Astrocyte of the hippocampus (primary cell): ENCODE measurements at places on chromosomes 5 and 9.

- no peak for DNase-seq
Observed at GRCh38 chr5:178588769-178589168, 1.4 kb downstream of the COL23A1 start.

- no peak for DNase-seq
Observed at GRCh38 chr9:29001006-29001405, 1427.7 kb upstream of the C9orf72 start.

- DNase-seq, result no peak
Observed at GRCh38 chr5:4883360-4883759, 256.8 kb upstream of the ADAMTS16 start.

GRCh38 chr9:131980267-131981016 is 99.2 kb downstream of the MED27 start:
- DNase-seq, result no peak

DNA sequence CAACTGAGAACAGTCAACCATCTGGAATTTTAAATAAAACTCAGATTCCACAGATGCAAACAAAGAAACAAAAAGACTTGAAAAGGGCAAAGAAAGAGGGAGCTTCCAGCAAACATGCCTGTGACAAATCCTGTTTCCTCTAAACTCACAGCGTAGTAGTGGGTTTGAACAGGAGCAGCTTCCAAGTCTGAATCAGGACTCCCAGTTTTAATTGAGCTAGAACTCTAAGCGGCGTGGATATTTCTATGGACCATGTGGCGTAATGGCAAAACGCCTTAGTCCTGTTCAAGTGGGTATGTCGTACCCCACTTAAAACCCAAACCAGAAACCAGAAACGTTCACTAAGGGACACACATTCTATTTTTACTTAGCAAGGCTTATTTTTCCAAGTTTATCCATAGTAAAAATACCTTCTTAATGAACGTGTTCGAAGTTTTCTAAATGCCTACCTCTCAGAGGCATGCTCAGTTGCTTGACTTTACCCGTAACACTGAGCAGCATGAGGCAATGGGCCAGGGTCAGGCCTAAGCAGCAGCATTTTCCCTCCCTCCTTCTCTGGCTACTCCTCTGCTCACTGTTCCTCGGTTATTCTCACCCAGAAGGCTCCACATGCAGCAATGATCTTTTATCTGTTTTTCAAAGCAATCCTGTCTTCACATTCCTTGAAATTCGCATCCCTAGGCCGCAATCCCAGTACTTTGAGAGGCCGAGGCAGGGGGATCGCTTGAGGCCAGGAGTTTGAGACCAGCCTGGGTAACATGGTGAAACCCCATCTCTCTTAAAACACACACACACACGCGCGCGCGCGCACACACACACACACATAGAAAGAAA is 77.9 kb downstream of the FNBP1 start:
- peak; percentile 81 for DNase-seq

DNA sequence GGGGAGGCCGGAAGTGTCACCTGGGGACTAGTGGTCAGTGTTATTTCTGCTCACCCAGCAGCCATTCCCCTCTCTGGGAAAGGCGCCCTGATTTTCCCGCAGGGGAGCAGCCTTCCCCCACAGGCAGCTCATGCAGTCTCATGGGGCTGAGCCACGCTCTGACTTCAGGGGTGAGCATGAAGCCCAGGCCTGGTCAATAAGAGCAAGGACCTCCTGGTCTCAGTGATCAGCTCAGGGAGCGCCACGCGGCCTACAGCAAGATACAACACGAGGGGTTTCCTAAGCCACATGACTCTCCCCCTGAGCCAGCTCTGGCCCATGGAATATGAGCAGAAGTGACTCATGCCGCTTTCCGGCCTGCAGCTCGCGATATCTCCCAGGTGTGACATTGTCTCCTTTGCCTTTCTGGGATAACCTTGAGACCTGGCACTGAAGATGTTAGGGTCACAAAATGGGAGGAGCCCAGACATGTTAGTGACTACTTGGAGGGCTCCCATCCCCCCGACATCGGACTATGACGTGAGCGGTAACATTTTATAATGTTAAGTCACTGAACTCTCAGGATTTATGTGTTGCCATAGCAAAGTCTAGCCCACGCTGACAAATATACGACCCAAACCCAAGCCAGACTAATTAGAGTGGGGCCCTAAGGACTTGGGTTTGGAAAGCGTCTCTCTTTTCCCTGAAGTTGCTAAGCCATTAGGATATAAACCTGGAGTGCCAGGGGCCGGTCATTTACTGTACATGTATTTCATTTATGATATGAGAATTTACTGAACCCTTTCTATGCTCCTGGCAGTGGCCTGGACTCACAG is 46.5 kb upstream of the GFPT2 start:
- DNase-seq, result no peak

DNA sequence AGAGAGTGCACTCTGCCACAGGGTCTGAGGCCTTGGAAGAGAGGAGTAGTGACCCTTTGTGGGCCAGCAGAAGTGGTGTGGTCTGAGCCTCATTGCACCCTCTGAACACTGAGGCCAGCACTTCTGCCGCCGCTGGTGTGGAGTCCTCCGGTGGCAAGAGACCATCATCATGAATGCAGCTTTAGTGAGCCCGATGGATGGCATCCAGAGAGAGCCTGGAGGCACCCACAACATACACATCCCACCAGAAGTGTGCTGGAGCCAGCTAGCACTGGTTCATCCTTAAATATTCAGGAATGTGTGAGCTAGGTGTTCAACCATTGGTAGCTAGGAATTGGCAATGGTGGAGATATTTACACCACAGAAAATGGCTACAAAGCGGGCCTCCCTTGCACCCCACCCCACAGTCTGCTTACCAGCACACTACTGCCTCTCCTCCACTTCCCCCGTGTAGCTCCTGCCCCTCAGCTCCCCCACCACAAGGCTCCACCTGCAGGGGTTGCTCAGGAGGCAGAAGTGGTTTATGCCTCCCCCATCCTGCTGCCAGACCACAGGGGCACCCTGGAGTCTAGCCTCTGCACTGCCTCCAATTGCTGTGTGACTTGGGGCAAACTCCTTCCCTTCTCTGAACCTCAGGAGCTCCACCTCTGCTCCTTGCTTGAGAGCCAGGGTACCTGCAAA is 16.4 kb downstream of the SLC6A7 start:
- DNase-seq, result peak; percentile 42

DNA sequence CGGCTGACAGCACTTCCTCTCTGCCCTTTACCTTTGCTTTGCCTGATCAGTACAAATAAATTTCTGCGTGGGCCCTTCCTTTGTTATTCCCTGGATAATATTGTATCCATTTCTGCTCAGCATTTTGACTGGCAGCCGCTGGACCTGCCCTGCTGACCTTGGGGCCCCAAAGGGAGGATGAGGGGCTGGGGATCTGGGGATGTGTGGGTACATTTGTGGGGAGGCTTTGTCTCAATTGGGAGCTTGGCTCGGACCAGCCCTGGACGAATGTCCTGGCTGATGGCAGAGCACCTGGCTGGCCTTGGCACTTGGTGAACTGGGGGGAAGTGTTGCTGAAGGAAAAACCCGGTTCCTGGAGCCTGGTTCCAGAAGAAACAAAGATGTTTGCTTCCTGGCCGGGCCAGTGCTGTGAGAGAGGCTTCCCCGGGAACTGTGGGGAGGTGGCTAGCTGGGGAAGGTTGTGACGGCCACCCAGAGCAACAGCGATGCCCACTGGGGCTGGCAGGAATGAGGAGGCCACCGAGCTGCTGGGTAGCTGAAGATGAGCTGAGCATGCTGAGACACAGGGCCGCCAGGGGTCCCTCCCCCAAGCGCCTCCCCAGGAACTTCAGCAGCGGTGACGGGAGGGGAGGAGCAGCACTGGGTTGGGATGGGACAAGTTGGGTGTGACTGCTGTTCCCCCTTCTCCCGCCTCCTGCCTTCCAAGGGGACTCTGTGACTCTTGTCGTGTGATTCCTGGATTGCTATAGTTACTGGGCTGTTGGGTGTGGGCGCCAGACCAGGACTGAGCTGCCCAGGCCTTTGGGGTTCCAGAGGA is 8.4 kb downstream of the LMX1B start:
- DNase-seq, result no peak

- DNase-seq, result peak; percentile 61
Observed at GRCh38 chr5:68431186-68431585, 215.6 kb downstream of the PIK3R1 start.

- peak; percentile 31 for DNase-seq
Observed at GRCh38 chr5:180366326-180366725, 13.2 kb upstream of the GFPT2 start.

DNA sequence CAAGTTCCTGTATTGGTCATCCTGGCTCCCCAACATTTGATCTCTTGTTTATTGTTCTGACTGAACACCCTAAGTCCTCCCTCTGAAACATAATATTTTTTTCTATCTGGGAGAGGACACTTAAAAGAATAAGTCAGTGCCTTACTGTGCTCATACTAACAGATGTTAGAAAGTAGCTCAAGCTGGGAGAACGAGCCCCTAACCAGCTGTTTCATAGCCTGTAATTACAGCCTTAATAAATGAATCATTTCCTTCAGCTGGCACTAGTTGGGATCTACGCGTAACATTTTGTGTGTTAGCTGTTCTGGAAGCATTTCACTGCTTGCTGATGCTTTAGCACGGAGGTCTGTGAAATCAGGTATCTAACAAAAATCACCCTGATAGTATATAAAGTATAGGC is 345.9 kb upstream of the RIOK2 start:
- DNase-seq, result no peak

DNA sequence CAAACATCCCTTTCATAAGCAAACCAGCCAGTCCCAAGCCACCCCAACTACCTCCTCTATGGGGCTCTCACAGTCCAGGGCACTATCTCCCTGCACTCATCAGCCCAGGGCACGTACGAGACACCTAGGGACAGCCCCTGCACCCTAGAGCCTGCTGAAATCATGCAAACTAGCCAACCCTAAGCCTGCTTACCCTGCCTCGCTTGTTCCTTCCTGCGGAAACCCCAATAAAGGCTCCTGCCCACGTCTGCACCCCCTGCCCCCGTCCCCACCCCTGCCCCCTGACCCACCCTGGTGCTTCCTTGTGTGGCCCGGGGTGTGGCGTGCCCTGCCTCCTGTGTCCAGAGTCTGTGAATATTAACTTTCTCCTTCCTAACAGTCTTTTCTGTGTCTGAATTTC is 135.9 kb downstream of the GADD45G start:
- no peak for DNase-seq

- no peak for DNase-seq
Observed at GRCh38 chr5:134410822-134411221, 859 bp downstream of the CDKN2AIPNL start.

- DNase-seq, result no peak
Observed at GRCh38 chr5:180084638-180085561, 13.3 kb upstream of the RNF130 start.

GRCh38 chr9:115132648-115133047 is 14.7 kb upstream of the TNC start:
- DNase-seq, result no peak

GRCh38 chr9:600006-600405 is 241.5 kb upstream of the DMRT1 start:
- no peak for DNase-seq

DNA sequence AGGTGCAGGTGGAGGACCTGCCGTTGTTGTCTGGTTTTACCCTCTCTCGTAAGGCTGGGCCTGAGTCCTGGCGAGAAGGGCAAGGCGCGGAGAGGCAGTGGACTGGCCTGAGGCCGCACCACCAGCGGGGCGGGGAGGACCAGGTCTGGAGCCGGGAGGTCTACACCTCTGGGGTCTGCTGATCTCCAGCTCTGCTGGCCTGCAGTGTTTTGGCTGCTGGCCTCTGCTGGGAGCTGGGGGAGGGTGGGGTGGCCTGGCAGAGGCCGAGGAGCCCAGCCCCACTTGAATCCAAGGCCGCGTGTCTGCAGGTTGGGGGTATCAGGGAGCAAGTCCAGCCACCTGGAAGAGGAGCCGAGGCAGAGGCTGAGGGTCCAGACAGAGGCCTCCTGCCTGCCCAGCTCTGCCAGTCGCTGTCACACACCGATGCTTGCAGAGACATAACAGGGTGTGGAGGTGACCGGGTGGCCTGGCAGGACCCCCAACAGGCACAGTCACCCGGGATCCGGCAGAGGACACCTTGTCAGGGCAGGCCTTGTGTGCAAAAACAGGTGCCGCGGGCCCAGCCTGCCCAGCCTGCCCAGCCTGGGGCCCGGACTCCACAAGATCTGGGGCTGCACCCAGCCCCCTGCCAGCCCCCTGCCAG is 29.9 kb upstream of the NOTCH1 start:
- no peak for DNase-seq

- DNase-seq, result no peak
Observed at GRCh38 chr5:145739843-145740242, 95.3 kb downstream of the PRELID2 start.

DNA sequence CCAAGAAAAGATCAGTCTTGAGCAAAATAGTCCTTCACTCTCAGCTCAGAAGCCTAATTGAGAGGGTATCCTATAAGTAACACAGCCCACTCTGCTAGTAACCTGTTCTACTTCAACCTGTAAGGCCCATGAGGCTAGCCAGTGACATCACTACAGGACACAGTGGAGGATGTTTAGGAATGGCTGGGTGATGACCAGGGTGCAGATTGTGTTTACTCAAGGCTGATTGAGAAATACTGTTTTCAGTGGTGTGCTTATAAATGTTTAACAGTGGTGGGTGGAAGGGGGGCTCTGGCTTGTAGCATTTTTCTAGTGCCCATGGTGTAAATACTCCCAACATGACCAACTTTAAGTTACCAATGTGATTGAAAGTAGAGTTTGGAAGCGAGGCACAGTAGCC is 159.8 kb upstream of the CCDC152 start:
- no peak for DNase-seq

DNA sequence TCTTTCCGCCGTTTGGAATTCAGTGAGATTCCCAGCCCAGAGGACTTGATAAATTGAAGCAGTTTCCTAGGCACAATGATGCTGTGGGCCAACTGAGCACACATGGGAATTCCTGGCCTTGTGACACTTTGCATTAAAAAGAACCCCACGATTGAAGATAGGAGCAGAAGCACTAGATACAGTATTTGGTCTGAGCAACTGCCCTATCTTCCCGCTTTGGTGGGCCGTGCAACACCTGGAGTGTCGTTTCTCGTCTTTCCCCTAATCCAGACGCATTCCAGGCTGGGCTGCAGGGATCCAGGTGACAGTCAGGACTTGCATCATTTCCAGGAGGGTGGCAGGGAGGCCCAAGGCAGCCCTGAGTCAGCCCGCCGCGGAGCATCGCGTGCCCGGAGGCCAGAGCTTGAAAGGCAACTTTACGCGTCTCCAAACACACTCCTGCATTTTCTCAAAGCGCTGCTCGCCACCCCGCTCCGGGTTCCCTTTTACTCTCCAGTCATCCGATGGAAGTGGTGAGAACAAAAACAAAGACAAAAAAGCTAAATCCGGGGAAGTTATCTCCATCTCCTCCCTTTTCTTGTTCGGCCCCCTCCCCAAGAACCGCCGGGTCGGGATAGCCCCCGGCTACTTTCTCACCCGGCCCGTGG is 753 bp upstream of the STC2 start:
- peak; percentile 76 for DNase-seq

- no peak for DNase-seq
Observed at GRCh38 chr9:75588808-75589207, 301.7 kb upstream of the PCSK5 start.

DNA sequence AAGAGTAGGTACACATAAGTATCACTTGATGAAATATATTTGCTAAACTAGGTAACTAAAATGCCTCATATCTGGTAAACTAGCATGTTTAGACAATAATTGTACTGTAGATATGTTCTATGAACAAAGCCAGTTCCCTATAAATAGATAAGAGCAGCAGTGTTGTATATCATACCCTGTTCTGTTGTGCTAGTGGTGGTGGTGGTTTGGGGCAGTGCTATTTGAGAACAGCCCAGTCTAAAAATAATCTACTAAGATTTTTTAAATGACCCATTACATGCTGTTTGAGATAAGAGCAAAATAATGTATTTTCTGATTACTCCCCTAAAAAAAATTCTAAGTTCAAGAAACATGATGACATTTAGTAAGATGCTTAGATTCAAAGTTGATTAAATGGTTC is 829.2 kb upstream of the DMAC1 start:
- no peak for DNase-seq
